Thoracic aorta (tissue), 2 donors: ENCODE measurements at places on chromosomes 6 and 20. TPM values are rescaled to one million over a fixed set of nuclear protein-coding genes. Genes with fewer than 3 reads are reported as not detected.

DNA sequence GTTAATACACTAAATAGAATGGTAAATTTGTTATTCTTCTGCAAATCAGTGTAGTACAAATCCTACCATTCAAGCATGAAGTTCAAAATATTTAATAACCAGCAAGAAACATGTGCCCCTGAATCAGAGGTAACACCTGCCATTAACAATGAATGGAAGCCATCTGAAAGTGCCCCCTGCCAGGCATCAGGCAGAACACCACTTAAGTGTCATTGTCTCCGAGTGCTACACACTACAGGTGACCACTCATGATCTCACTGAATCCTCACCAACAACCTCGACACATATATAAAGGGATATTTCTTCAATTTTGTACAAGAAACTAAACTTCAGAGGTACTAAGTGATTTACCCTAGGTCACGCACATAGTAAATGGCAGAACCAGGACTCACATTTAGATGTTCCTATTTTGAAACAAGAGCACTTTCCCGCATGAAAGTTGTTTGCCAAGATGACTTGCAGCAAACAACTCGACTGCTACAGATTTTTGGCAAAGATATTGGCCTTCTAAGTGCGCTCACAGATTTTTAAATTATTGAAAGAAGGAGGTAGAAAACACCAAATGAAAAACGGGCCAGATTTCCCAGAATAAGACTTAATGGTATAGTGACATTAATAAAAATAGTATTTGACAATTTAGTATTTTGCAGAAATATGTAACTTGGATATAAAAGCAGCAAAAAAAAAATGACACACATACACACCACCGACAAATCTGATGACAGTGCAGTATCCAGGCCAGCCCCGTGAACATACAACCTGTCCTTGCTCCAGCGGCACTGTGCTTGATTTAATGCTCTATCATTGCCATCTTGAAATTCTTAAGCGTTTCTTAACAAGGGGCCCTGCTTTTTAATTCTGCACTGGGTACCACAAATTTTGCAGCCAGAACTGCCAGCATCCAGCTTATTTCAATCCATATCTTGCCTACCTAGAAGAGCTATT, 274.5 kb downstream of the ALDH8A1 start:
- DNase-seq = no peak
- H3K4me3 ChIP-seq = no peak overlapping the region
- no peaks in the 10 kb centered on the region for H3K36me3 ChIP-seq
- H3K27me3 ChIP-seq = no peaks in the 10 kb centered on the region

GRCh38 chr6:148771212-148771601, 24.4 kb downstream of the UST start:
- no peak overlapping the region for H3K4me3 ChIP-seq
- H3K27ac ChIP-seq = no peak overlapping the region
- H3K4me1 ChIP-seq = no peaks in the 10 kb centered on the region
- no peaks in the 10 kb centered on the region for H3K27me3 ChIP-seq

GRCh38 chr6:40889137-40889832, 149.7 kb downstream of the UNC5CL start:
- no peaks in the 10 kb centered on the region for H3K27me3 ChIP-seq
- no peak overlapping the region for H3K4me3 ChIP-seq
- H3K4me1 ChIP-seq = no peaks in the 10 kb centered on the region

The UNC5CL gene
- total RNA-seq = 7.9 TPM

The CALHM6 gene
- total RNA-seq = 15.0 TPM
